ENCODE measurements at places on chromosomes 13 and 19.

DNA sequence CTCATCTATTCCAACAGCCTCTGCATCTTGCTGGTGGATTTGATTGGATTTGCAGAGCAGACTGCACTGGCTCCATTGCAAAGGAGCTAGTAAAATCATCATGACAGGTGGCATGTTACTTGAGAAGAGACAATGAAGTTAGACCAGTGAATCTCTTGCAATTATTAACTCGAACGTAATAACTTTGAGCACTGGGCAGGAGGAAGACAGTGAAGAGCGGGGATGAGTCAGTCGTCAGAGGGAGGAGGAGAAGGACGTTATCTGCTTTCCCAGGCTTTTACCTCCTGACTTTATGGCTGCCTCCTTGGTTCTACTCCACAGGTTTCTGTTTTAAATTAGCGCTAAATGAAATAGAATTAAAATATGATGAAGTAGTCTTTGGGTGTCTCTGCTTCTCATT is 257.8 kb upstream of the IPO5 start:
- DNase-seq: no peak

GRCh38 chr13:67283637-67284036 is 53.5 kb upstream of the PCDH9 start:
- DNase-seq: no peak

GRCh38 chr19:4304538-4305256 is at the start of gene FSD1:
Gene FSD1 (plus strand): TSS chr19:4304598. CDS start chr19:4304747, 149 bp downstream.
- peak; percentile 18 for DNase-seq

DNA sequence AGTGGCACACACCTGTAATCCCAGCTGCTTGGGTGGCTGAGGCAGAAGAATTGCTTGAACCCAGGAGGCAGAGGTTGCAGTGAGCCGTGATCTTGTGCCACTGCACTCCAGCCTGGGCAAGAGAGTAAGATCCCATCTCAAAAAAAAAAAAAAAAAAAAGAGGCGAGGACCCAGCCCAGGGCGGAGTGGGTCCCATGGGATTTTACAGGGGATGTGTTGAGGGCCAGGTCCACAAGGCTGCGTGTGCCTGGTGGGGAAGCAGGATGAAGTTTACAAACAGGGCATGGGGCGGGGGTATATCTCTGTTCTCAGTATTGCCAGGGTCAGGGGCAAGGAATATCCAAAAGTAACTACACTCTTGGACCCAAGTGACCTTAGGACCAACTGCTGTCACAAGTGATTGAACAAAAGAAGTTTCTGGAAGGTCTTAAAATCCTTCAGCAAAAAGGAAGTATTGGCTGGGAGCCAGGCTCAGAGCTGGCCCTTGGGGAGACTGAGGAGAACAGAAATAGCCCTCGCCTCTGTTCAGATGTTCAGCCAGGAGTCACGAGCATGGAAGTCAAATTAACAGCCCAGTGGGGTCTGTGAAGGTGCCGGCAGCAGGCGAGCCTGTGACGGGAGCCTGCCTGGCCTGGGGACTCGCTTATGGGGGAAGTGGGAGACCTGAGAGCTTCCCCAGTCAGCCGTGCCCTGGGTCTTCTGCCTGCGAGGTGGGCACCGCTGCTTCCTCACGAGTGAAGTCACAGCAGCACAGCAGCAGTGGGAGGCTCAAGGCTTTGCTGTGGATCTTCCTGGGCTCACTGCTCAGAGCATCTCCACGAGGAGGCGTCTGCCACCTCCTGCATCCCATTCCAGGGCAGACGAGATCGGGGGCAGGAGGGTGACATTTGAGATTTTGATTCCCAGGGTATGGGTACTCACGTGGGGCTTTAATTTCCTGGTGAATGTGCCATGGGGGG is 6.4 kb downstream of the MYO9B start:
- no peak for DNase-seq

DNA sequence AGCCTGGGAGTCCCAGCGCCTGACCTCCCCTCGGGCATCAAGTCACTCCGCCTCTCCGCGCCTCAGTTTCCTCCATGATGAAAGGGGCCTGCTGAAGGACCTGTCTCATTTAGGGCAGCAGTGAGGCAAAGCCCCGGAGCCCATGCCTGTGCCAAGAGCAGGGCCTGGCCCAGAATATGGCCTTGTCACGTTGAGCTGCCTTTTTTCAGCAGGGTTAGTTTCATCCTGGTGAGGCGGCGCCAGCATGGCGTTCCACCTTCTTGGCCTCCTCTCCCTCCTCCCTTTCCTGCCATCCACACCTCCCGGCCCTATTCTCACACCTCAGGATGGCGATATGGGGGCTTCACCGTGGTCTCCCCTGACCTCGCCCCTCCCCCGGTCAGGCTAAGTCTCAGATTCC is 30.2 kb downstream of the PAK4 start:
- no peak for DNase-seq
